ENCODE measurements at places on chromosomes 16 and 17.

- H3K4me3 ChIP-seq, result no peak overlapping the region
- H3K36me3 ChIP-seq, result no peaks in the 10 kb centered on the region
- no peak overlapping the region for H3K27ac ChIP-seq
- DNase-seq, result no peak
These were observed 70.7 kb downstream of the RBFOX3 start for GRCh38 chr17:79539944-79540705.

GRCh38 chr17:8857919-8858318, 9.6 kb downstream of the PIK3R6 start:
- no peak overlapping the region for H3K4me3 ChIP-seq
- DNase-seq, result no peak
- H3K27ac ChIP-seq, result no peak overlapping the region

- H3K4me1 ChIP-seq, result peaks cover 6% of the 10 kb centered on the region
- H3K27me3 ChIP-seq, result no peaks in the 10 kb centered on the region
- no peak overlapping the region for H3K4me3 ChIP-seq
- no peaks in the 10 kb centered on the region for H3K36me3 ChIP-seq
- H3K27ac ChIP-seq, result no peak overlapping the region
- no peak for DNase-seq
These were observed 59.5 kb downstream of the RPTOR start for GRCh38 chr17:80604009-80604669.

GRCh38 chr16:4987250-4987579, 29.1 kb downstream of the SEC14L5 start:
- H3K27me3 ChIP-seq, result peaks cover 16% of the 10 kb centered on the region
- H3K4me1 ChIP-seq, result no peaks in the 10 kb centered on the region
- H3K4me3 ChIP-seq, result no peak overlapping the region
- DNase-seq, result no peak

GRCh38 chr17:73048170-73048569, 44.3 kb downstream of the SLC39A11 start:
- H3K4me1 ChIP-seq, result no peaks in the 10 kb centered on the region
- no peak overlapping the region for H3K27ac ChIP-seq
- DNase-seq, result no peak

DNA sequence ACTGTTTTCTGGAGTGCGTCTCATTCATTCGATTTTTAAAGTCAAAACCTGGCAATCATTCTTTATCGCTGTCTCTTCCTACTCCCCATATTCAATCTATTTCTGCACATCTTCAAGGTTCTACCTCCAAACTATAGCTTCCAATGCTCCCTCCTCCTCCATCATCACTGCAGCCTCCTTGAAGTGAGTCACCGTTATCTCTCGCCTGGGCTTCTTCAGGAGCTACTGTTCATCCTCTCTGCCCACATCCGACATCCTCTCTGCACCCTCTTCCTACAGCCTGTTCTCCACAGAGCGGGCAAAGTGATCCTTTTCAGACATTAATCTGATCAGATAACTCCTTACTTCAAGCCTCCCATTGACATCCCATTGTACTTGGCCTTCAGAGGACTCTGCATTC, 144.2 kb upstream of the DNAH9 start:
- H3K36me3 ChIP-seq, result no peaks in the 10 kb centered on the region
- no peaks in the 10 kb centered on the region for H3K27me3 ChIP-seq
- no peaks in the 10 kb centered on the region for H3K4me1 ChIP-seq
- no peak overlapping the region for H3K27ac ChIP-seq

DNA sequence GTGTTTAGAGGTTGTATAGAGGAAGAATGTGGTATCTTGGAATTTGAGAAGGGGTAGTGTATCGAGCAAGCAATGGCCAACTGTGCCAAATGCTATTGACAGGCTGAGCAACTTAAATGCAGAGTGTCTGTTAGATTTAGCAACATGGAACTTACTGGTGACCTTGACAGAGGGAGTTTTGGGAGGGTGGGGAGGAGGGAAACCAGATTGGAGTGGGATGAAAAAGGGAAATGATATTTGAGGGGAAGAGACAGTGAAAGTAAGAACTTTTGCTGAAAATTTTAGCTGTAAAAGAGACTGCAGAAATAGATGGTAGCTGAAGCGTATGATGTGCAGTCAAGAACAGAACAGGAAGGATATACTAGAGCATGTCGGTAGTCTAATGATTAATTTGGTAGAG, 1.1 kb downstream of the LRRC36 start:
- H3K27me3 ChIP-seq, result peaks cover 9% of the 10 kb centered on the region
- H3K4me1 ChIP-seq, result peaks cover 17% of the 10 kb centered on the region
- H3K27ac ChIP-seq, result no peak overlapping the region
- DNase-seq, result no peak
- H3K36me3 ChIP-seq, result no peaks in the 10 kb centered on the region

- DNase-seq, result no peak
- H3K36me3 ChIP-seq, result peaks cover 2% of the 10 kb centered on the region
- no peak overlapping the region for H3K4me3 ChIP-seq
- H3K27ac ChIP-seq, result no peak overlapping the region
- peaks cover 26% of the 10 kb centered on the region for H3K4me1 ChIP-seq
These were observed 965 bp upstream of the TMC6 start for GRCh38 chr17:78129351-78130089.

DNA sequence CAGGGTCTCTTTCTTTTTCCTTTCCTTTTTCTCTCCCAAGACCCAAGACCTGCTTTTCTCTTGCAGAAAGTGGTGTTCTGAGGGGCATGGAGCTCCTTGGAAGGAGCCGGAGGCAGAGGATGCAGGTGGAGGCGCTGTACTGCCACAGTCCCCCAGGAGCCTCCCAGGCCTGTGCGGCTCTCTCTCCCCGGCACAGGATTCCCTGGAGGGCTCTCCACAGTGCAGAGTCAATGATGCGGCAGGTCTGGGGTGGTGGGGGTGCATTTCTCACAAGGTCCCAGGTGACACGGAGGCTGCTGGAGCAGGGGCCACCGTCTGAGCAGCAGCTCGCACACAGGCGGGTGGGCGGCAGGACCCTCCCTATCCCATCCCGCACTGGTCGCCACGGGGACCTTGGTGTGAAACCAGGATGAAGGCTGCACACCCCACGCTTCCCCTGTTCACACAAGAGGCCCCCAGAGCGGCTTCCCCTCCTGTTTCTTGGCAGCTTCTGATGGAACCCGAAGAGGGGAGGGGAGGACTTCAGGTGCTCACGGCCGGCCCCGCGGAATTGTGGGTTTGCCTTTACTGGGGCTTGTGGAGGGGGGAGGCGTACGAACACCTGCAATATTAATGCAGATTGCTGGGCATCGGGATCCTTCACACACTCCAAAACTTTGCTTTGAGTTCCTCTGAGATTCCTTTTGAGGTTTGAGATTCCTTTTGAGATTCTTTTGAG, 186.9 kb downstream of the ENGASE start:
- DNase-seq, result no peak
- H3K36me3 ChIP-seq, result no peaks in the 10 kb centered on the region
- H3K4me1 ChIP-seq, result no peaks in the 10 kb centered on the region
- no peak overlapping the region for H3K27ac ChIP-seq

GRCh38 chr17:79803997-79804855, 7.3 kb upstream of the CBX8 start:
- H3K36me3 ChIP-seq, result no peaks in the 10 kb centered on the region
- no peak overlapping the region for H3K27ac ChIP-seq

GRCh38 chr16:67931712-67932461, at the start of gene CTRL:
Gene CTRL, minus strand, starts transcription at chr16:67931862. Its CDS starts 10 bp downstream, at chr16:67931852.
- DNase-seq, result no peak
- no peaks in the 10 kb centered on the region for H3K27me3 ChIP-seq
- peaks cover 9% of the 10 kb centered on the region for H3K4me1 ChIP-seq
- H3K27ac ChIP-seq, result no peak within 1 kb of the TSS
- H3K36me3 ChIP-seq, result peaks cover 13% of the 10 kb centered on the region

DNA sequence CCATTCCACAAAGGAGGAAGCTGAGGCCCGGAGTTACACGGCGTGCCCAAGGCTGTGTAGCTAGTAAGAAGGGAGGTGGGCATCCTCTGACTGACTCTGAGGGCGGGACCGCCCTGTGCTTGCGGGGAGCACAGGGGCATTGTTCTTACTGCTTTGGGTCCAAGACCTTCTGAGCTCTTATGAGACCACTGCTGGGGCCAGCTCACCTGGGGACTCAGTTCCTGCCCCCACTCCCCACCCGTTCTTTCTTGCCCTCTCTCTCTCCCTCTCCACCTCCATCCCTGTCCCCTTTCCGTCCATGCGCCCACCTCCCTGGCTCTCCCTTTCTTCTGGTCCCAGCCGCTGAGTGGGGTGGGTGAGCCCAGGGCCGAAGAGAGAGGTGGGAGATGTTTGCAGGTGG, 19.6 kb downstream of the CCR7 start:
- H3K27ac ChIP-seq, result no peak overlapping the region
- no peaks in the 10 kb centered on the region for H3K36me3 ChIP-seq
- peaks cover 11% of the 10 kb centered on the region for H3K4me1 ChIP-seq
- H3K4me3 ChIP-seq, result no peak overlapping the region
- H3K27me3 ChIP-seq, result no peaks in the 10 kb centered on the region
- DNase-seq, result no peak

DNA sequence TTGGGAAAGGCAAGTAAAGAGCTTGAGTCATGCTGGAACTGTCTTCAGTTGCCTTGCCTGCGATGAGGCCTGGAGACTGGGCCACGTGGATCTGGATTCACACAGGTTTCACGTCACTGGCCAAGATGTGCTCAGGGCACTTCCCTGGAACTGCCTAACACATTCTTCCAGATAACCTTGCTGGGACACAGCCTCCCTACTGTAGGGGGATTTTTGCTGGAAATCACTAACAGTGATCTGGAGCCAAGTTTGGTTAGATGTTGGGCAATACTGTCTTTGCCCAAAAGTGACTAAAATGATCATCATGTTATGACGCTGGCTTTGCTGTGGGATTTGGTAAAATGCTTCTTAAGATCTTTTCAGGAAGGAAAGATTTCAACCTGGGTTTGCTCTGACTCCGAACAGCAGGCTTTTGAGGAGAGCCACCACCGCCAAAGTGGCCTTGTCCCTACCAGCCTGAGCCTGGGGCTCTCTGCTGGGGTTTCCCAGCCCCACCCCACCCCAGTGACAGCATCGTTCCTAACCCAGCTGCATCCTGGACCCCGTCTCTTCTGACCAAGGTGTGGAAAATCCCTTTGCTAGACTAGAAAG, 14.7 kb downstream of the C1QTNF1 start:
- no peaks in the 10 kb centered on the region for H3K36me3 ChIP-seq
- H3K27ac ChIP-seq, result no peak overlapping the region
- H3K4me3 ChIP-seq, result no peak overlapping the region
- no peak for DNase-seq
- H3K4me1 ChIP-seq, result peaks cover 10% of the 10 kb centered on the region
- H3K27me3 ChIP-seq, result no peaks in the 10 kb centered on the region

- H3K4me3 ChIP-seq, result no peak overlapping the region
- no peaks in the 10 kb centered on the region for H3K4me1 ChIP-seq
- no peaks in the 10 kb centered on the region for H3K27me3 ChIP-seq
- H3K27ac ChIP-seq, result no peak overlapping the region
- no peak for DNase-seq
These were observed 7.6 kb downstream of the PIK3R6 start for GRCh38 chr17:8859804-8860430.

DNA sequence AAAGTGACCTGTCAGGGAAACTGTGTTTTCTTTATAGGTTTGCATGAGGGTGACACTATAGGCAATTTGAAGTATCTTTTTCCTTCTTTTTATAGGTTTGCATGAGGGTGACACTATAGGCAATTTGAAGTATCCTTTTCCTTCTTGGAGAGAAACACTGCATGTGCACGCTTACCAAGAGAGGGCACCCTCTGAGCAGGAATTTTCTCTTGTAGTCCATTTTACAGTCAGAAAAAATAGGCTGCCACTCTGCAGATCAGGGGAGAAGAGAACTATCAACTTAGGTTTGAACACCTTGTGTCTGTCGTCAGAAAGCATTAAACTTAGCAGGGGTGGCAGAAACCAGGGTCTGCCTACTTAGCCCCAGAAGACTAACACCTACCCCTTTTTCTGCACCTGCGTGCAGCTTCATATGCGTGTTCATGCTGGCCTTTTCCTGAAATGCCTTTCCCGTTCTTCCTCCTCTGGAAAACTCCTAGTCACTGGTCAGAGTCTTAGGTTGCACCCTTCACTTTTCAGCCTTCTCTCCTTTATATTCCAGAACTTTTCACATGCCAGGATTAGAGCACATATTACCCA, 16.4 kb upstream of the SMIM36 start:
- no peak overlapping the region for H3K27ac ChIP-seq
- H3K4me3 ChIP-seq, result no peak overlapping the region
- no peaks in the 10 kb centered on the region for H3K36me3 ChIP-seq
- peak; percentile 71 for DNase-seq

- H3K27me3 ChIP-seq, result no peaks in the 10 kb centered on the region
- H3K36me3 ChIP-seq, result no peaks in the 10 kb centered on the region
- H3K27ac ChIP-seq, result no peak overlapping the region
- H3K4me1 ChIP-seq, result peaks cover 8% of the 10 kb centered on the region
These were observed 23.3 kb downstream of the CCR7 start for GRCh38 chr17:40541873-40542557.

DNA sequence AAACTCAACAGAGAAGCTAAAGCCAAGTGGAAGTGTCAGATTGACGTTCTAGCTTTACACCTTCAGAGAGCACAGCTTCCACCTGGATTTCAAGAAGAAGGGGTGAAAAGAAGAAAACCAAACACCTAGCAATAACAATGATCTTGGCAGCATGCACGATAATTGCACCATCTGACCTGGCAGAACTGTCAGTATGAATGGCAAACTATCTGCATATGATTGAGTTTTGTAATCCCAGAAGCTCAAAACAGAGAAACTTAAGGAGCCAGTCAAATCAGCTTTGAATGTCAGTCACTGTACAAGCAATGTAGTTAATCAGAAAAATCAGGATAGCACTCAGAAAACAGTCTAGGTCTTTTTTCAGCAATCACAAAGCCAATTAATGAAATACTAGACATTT, 427.1 kb downstream of the ZFHX3 start:
- no peak overlapping the region for H3K4me3 ChIP-seq
- H3K36me3 ChIP-seq, result no peaks in the 10 kb centered on the region
- no peak for DNase-seq
- H3K27ac ChIP-seq, result no peak overlapping the region
- no peaks in the 10 kb centered on the region for H3K4me1 ChIP-seq

DNA sequence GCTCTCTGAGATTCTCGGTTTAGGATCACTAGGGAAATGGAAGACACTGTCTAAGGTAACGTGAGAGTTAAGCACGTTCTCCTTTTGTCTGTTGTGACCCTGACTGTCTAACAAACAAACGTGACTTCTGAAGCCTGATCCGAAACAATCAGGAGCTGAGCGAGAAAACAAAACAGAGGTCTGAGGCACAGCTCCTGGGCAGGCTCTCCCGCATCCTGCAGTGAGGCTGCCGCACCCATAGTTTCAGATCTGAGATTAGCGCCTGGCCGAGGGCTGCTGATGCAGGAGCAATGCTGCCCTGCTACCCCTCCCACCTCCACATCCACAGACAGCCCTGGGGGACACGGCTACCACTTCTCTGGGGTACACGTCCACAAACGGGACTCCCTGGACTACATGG, 46.7 kb downstream of the RNF157 start:
- H3K27me3 ChIP-seq, result peaks cover 17% of the 10 kb centered on the region
- DNase-seq, result no peak
- no peak overlapping the region for H3K4me3 ChIP-seq
- no peaks in the 10 kb centered on the region for H3K36me3 ChIP-seq

DNA sequence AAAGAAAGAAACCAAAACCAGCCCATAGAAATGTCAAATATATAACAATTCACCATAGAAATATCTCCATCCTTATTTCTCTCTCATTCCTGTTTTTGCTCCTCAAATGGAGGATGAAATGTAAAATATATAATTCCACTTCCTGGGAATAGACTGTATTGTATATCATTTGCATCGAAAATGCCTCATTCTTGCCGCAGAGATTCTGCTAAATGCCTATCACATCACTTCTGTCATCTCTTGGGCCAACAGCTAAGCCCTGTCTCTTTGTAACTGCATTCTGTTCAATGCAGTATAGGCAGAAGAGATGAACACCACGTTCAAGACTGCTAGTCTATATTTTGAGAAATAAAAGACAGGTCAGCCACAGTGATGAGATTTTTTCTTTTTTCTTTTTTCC, 956.3 kb upstream of the SOX9 start:
- no peak for DNase-seq
- no peak overlapping the region for H3K27ac ChIP-seq
- no peak overlapping the region for H3K4me3 ChIP-seq
- no peaks in the 10 kb centered on the region for H3K4me1 ChIP-seq
- H3K36me3 ChIP-seq, result no peaks in the 10 kb centered on the region
- H3K27me3 ChIP-seq, result no peaks in the 10 kb centered on the region

Data from endothelial cell of umbilical vein (primary cell).